A549 treated with CpdA at 1 μM for 4 hours (cell line): ENCODE measurements at places on chromosomes 3 and 15. TPM values are rescaled to one million over a fixed set of nuclear protein-coding genes. Genes with fewer than 3 reads are reported as not detected.

The GNAT1 gene
- 0.02 TPM in 1 of 5 replicates, not detected in the others for total RNA-seq

The MELTF gene
- 44.6 to 62.2 TPM (median 52.5 TPM) in 5 replicates for total RNA-seq

The LRRC34 gene
- not detected in 5 replicates for total RNA-seq

The PLA1A gene
- total RNA-seq: 0.33 to 0.50 TPM (median 0.37 TPM) in 4 of 5 replicates, not detected in the other

The IL20RB gene
- total RNA-seq: 0.94 to 1.3 TPM (median 1.0 TPM) in 5 replicates

The EPHB1 gene
- total RNA-seq: 0.05 to 0.37 TPM (median 0.16 TPM) in 4 of 5 replicates, not detected in the other

The CD80 gene
- not detected in 5 replicates for total RNA-seq
